Activated CD4-positive, alpha-beta T cell treated with anti-CD3 and anti-CD28 coated beads for 24 hours (primary cell): ENCODE measurements at places on chromosomes 2 and 18.
A peak's percentile ranks its signal among the peaks of the same experiment; 100 is the strongest.

- DNase-seq: no peak
These were observed 21.7 kb downstream of the KIAA1328 start for GRCh38 chr18:36850527-36851201.

DNA sequence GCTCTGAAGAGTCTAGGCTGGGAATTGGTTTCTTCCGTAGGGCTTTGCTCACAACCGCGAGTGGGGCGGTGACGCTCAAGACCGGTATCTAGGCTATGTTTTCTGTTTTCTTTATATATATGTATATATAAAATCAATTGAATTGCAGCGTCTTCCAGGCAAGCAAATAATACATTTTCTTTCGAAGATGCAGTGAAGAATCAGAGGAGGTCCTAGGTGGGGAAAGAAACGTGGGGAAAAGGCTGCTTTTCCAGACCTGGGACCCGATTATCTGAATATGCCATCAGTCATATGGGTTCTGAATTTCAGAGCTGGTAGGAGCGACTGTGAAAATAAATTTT lies 714 bp upstream of the SCN9A start:
- no peak for DNase-seq

- DNase-seq: no peak
These were observed 992.7 kb upstream of the CDH2 start for GRCh38 chr18:29169599-29169998.

DNA sequence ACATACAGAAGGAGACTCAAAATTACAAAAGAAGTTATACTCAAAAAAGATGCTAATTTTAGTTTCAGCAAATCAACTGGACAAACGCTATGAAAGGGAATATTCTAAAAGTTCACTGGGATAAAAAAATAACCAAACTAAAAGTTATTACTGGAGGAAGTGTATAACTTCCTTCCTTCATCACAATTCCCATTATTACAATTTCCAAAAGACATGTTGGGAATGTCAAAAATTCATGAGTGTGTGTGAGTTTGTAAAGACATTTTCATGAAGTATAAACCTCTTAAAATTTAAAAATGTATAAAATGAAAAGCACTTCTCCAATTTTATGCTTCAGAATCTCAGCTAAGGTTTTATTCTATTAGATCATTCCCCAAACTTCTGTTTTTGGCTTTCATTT lies 67.8 kb downstream of the MERTK start:
- no peak for DNase-seq

GRCh38 chr2:26356771-26357170 lies 10.2 kb upstream of the ADGRF3 start:
- no peak for DNase-seq

- no peak for DNase-seq
These were observed 411.6 kb downstream of the RND3 start for GRCh38 chr2:150075831-150076230.

GRCh38 chr2:96506907-96507240 lies 1.7 kb upstream of the NEURL3 start:
- DNase-seq: no peak

- DNase-seq: no peak
These were observed 154.8 kb downstream of the TGIF1 start for GRCh38 chr18:3604498-3605408.

GRCh38 chr2:108423502-108424251 lies 25.3 kb upstream of the GCC2 start:
- no peak for DNase-seq

GRCh38 chr2:5940596-5941535 lies 248.7 kb downstream of the SOX11 start:
- DNase-seq: no peak

- DNase-seq: peak; percentile 3
These were observed 298.3 kb downstream of the TDRD15 start for GRCh38 chr2:21422050-21422449.

DNA sequence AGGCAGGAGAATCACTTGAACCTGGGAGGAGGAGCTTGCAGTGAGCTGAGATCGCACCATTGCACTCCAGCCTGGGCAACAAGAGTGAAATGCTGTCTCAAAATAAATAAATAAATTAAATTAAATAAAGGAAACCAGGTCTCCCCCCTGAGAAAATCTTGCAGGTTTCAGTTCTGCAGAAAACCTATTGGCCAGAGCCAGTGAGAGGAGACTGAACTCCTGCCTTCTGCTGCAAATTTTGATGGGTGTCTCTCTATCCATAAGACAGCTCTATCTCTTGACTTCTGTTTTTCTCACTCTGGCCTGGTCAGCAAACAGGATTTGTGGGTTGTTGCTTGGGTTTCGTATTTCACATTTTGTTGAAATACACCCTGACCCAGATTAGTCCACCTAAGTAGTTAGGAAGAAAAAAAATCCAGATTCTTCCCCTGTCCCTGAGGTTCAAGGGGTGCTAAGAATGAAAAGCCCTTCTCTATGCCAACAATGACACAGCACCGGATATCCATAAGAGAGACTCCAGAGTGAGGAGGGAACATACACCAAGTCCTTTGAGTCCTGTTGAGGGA lies 86.7 kb upstream of the MAP4K4 start:
- DNase-seq: no peak

DNA sequence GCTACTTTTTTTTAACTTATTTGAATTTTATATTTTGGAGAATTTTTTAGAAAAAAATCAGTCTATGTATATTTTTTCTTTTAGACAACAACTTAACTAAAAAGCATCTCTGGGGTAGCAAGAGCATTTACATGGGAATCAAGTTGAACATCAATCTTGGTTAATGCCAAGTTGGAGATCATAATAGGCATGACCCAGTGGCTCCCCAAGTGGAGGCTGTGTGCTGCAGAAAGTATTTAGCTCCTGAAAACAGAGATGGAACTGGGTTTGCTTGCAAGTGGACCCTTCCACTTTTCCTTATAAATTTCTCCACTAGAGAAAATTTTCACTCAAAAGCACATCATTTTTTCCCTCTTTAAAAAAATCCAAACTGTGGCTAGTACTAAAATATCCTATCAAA lies 23.9 kb upstream of the CAVIN2 start:
- DNase-seq: no peak

GRCh38 chr2:210072922-210073509 lies 70.6 kb downstream of the RPE start:
- DNase-seq: no peak

- DNase-seq: no peak
These were observed 146.4 kb downstream of the MYT1L start for GRCh38 chr2:2184549-2185249.

DNA sequence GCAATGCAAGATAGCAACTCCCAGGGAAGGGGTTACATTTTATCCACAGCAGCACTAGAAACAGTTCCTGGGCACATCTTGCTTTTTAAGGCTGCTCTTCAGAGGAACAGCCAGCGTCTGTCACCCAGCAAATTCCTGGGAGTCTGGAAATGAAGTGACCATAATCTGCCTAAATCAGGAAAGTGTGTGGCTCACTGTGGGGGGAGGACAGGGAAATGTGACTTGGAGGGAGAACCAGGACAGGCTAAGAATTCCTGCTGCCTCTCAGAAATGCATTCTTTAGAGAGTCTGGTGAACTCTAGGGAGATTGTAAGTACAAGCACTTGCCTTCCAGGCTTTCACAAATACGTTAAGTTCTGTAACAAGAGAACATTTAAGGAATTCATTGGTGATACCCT lies 364.3 kb upstream of the SPHKAP start:
- DNase-seq: no peak

DNA sequence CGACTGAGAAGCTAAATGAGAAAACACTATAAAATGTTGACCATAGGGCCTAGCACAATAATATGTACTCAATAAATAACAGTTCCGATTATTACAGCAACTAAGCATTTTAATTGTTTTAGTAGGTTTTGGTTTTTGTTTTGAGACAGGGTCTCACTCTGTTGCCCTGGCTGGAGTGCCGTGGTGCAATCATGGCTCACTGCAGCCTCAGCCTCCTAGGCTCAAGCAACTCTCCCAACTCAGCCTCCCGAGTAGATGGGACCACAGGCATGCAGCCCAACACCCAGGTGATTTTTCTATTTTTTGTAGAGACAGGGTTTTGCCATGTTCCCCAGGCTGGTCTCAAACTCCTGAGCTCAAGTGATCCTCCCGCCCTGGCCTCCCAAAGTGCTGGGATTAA lies 54.1 kb downstream of the ESCO1 start:
- DNase-seq: no peak

DNA sequence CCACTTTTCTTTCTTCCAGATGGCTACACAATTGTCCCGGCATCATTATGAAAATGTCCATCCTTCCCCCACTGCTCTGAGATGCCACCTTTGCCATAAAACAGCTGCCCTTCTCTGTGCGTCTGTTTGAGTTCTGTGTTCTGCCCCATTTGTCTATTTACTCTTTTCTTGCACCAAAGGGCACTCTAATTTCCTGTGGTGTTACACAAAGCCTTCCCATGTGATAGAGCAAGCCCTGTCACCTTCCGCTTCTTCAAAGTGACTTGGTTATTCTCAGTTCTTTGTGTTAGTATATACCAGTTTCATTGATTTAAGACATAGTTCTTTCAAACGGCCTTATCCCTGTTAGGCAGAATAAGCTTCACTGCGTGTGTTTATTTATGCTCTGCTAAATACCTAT lies 84.1 kb downstream of the FBXO15 start:
- DNase-seq: no peak

GRCh38 chr2:211846714-211847113 lies 691.9 kb downstream of the ERBB4 start:
- no peak for DNase-seq

DNA sequence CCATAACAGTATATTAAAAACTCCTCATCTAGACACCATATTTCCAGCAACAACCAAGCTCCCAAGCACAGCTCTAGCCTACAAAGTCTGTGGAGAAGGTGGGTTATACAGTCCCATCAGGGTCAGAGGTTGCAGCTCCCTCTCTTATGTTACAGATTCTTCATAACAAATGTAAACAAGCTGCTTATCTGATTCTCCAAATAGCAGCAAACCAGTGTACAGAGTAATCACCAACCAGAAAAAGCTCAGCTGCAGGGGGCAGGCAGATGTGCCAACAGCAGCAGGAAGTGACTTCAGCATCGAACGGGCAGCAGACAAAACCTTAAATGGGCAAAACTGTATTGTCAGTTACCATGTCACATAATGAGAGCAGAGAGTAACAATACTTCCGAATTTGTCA lies 52.9 kb upstream of the NABP1 start:
- no peak for DNase-seq

GRCh38 chr18:5155218-5155906 lies 41.7 kb downstream of the AKAIN1 start:
- no peak for DNase-seq

DNA sequence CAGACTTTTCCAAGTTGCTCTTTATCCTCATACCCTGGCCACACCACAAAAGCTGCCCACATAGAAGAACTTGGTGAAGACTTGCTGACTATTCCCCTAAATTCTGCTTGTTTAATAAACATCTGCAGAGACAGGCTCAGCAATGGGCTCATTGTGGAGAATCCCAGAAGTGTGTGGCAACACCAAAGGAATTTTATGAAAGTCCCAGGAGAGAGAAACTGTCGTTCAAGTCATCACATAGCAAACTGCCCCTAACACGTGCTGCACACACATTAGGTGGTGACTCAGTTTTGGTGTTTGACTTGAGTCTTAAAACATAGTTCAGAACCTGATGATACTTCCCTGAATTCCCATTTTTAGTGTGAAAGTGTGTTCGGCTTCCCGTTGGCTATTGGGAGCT lies 38.6 kb downstream of the CYP1B1 start:
- no peak for DNase-seq

GRCh38 chr2:225086439-225086838 lies 44.2 kb upstream of the DOCK10 start:
- no peak for DNase-seq

DNA sequence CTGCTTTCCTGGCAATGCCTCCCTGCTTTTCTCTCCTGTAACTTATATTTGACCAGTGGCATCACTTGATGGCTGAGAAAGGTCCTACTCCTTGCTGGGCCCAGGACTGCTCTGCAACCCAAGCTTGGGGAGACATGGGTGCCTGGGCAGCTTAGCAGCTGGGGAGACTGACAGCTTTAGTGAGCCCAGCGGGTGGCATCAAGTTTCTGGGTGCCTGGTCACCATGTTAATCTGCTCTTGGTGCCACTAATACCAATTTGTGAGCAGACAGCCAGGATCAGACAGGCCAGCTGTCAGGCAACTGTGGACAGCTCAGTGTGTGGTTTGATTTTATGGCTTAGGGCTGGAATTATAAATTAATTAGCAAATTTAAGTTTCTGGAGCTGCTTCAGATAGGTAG lies 144.8 kb upstream of the GLI2 start:
- no peak for DNase-seq

- no peak for DNase-seq
These were observed 9.2 kb downstream of the ALLC start for GRCh38 chr2:3667151-3667631.

GRCh38 chr2:226913641-226914040 lies 77.8 kb downstream of the RHBDD1 start:
- DNase-seq: no peak

GRCh38 chr2:152479282-152479681 lies 144.3 kb downstream of the FMNL2 start:
- no peak for DNase-seq

DNA sequence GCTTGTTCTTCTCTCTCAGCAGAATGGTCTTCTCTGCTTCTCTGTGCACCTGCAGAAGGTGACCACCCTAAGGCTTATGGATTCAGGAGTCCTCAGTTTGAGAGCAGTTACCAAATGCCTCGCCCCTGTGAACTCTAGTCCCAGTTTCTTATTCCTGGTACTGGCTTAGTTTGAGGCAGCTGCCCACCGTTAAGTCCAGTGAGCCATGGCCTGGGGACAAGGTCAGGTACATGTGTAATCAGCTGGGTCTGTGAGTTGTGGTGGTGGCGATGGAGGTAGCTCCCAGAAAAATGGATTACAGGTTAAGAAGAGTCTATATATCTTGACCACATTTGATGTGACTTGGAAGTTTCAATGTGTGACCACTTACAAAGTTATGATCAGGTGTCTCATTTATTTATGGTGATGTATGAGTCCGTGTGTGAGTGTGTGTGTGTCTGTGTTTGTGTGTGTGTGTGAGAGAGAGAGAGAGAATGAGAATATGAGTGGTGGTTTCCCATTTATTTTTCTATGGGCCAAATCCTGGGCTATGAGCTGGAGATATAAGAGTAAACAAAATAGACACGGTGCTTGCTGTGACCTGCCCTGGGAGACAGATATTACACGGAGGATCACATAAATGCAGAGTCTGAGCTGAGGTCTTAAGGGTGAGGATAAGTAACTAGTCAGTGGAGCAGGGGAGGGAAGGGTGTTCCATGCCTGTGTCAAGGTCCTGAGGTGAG lies 13.0 kb upstream of the IL1RN start:
- no peak for DNase-seq

DNA sequence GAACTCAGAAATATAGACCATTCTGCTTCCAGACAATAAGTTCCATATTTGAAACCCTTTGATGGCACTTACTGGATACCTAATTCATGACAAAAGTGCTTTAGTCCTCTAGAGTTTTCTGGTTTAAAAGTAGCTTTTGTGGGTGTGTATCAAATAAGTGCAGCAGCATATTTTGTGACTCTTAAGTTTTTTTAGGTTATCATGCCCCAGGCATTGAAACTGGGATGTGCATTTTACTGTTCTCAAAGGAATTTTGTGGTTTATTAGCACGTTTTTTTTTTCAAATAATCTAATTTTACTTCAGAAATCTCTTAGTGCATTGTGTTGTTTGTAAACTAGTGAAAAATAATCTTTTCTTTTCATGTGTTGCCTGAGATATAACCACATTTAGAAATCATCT lies 1.5 kb downstream of the XRCC5 start:
- DNase-seq: no peak
